Activated T-cell treated with anti-CD3 and anti-CD28 coated beads for 24 hours (primary cell): ENCODE measurements at places on chromosomes 3 and 15.

GRCh38 chr3:89414270-89414669 is 306.8 kb downstream of the EPHA3 start:
- no peak for DNase-seq

- DNase-seq = peak; percentile 41
Observed at GRCh38 chr3:119559441-119559963, at the start of gene CD80. CD80 (minus strand) TSS chr3:119559614; CDS start chr3:119557728, 1,886 bp downstream.

- DNase-seq = no peak
Observed at GRCh38 chr15:66927201-66928077, 138.0 kb upstream of the SMAD3 start.

GRCh38 chr3:195704433-195704999 is 16.3 kb upstream of the MUC20 start:
- no peak for DNase-seq

GRCh38 chr15:53827355-53827754 is 67.9 kb upstream of the WDR72 start:
- no peak for DNase-seq

DNA sequence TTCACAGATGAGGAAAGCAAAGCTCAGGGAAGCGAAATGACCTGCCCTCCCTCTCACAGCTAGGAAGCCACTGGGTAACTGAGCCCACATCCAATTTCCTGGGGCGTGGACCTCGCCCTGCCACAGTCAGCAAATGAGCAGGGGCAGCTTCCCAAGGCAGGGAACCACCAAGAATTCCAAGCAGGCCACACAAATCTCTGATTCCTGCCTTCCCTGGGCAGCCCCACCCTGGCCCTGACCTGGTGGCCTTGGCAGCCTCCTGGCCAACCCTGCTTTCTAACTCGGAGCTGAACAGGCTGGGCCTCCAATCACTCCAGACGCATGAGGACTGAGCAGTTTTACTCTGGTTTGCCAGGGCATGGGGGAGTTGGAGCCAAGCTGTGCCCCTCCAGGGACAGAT is 203.7 kb upstream of the TLE3 start:
- DNase-seq = no peak

DNA sequence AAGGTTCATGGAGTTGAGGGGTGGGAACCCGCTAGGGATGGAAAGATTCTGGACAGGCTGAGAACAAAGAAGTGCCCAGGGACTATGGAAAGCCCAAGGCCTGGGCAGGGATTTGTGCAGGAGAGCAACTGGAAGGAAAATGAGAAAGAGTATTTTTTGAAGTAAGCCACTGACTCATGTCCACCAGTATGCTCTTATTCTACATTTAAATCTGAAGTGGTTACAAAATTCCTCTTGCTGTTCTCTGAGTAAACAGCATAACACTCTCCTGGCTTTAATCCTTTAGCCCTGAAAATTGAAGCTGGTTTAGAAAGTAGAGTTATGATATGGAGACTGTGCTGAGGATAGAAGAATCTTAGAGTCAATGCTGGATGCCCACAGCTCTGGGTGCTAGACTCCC is 165.2 kb downstream of the ISL2 start:
- no peak for DNase-seq

DNA sequence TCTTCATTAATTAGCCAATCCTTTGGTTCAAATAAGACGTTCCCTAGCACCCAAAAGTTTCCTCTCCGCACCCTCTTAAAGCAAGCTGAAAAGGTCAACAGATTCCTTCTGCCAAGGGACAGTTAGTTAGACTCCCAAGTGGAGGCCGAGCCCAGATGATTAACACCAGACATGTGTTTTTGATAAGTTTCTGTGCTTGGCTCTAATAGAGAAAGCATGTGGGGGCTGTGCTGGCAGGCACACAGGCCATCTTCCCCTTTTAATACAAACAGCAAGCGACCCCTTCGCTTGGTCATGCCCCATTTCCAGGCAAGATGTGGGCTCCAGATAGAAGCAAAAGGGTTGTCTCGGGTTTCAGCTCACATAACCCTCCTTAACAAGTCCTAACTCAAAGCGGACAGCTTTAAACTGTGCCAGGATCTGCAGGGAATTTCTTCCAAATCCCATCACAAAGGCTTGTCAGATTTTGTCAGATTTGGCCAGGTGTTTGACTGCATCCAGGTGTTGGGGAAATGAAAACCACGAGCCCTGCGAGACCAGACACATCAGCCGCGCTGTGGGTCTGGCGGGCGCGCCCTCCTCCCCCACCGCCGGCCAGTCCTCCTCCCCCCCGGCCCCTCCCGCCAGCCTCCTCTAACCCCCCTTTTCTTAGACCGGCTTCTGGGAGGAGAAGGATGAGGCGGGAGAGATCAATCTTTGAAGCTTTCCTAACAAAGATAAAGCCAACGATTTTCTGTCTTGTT is 3.3 kb downstream of the HES1 start:
- no peak for DNase-seq

DNA sequence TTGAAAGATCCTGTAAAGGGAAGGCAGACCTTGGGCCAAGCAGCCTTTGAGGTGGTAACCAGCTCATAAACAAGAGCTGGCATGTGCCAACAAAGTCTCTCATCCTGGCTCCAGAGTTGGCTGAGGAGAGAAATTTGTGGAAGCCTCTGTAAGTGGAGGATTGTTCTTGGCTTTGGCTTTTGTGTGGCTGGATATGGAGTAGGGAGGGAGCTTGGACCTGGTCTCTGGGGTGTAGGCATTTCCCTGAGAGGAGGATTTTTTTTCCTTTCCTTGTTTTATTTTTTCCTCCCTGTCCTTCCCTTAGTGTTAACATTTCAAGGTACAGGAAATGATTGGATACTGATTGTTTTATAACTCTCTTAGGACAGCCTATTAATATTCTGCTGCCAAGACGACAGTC is 60.8 kb downstream of the ZNF609 start:
- no peak for DNase-seq

DNA sequence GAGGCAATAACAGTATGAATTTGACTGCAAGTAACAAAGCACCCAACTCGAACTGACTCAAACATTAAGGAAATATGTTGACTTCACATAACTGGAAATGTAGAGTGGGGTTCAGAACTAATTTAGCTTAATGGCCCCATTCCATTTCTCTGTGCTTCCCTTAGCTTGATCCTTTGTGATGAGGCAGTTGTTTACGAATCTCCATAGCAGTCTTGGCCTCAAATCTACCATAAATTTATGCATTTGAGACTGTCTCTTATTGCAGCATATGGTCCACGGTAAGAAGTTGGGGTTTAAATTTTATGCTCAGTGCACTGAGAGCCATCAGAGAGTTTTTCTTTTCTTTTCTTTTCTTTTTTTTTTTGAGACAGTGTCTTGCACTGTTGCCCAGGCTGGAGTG is 148.7 kb upstream of the POU1F1 start:
- no peak for DNase-seq

- no peak for DNase-seq
Observed at GRCh38 chr15:56929399-56929798, 11.0 kb downstream of the TCF12 start.

DNA sequence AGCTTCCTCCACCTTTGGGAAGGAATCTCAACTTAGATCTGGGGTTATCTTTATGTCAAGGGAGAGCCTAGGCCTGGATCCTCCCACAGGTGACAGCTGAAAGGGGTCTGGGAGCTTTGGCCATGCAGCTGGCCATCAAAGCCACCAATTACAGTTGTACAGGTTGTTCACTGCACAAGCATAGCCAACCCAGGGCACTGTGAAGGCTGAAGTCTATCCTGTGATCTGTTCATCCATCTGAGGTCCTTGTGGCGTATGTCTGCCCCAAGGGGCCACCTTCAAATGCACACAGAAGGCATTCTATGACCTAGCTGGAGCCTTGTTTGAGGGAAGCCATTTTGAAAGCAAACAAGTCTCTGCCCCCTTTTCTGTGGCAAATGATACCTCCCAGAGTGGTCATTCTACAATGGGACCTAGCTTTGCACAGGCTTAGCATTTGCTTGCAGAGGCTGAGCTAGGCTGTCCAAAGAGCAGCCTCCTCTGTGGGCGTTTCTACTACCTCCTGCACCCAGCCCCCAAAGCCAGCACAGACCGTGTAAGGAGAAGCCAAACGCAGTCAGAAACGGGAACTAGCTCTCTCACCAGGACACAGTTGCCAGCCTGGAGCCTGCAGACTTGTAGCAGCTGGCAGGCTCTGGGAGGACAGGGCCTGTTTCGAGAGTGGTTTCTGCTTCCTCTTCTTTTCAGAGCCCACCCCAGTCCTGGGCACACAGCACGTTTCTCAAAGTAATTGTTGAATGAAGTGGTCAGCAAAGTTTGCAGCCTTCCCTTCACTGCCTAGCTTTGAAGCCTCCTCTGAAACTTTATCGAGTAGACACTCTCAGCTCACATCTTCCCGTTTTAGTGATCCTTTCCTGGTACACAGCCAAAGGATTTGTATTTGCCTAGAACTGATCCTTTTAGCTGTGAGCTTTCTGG is 157.3 kb upstream of the SMAD3 start:
- DNase-seq = no peak

GRCh38 chr3:50259432-50260026 is 9.4 kb upstream of the SEMA3B start:
- DNase-seq = no peak

GRCh38 chr3:19702416-19703078 is 231.5 kb downstream of the EFHB start:
- no peak for DNase-seq

- DNase-seq = no peak
Observed at GRCh38 chr3:120172070-120172469, 77.8 kb upstream of the GSK3B start.

- no peak for DNase-seq
Observed at GRCh38 chr3:28068342-28068741, 173.1 kb upstream of the CMC1 start.

- no peak for DNase-seq
Observed at GRCh38 chr3:29901097-29901496, 620.2 kb downstream of the RBMS3 start.

DNA sequence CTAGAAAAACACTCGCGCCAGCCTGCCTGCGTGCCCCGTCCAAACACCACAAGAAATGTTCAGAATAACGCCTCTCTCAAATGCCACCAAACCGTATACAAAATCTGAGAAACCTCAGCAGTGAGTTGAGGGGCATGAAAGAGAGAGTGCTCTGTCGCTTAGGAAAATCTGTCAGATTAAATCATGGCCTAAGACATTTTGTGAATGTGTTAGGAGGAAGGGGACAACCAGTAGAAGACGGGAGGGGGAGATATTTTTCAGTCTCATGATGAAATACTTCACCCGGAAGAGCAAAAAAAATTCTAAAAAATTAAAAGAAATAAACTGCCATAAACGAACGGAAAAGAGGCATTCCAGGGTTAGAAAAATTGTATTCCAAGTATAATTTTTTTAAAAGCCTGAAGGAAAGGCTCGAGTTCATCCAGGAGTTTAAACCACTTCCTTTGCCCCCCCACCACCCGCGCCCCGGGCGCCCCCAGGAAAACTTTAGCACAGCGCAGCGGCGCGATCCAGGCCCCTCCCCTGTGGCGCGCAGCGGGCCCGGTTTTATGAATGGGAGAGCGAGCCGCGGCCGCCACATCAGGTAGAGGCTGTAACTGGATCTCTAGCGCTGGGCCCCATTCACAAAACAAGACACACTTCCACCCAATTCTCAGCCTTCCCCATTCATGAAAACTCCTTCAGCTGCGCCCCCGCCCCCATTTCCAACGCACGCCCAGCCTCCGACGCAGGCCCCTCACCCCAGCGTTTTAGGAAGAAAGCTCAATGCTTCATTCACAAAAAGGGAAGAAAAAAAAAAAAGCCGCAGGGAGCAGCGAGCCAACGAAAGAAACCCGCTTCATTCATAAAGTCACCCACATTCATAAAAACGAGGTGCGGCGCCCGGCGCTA is 1.4 kb downstream of the ETV5 start:
- DNase-seq = no peak

DNA sequence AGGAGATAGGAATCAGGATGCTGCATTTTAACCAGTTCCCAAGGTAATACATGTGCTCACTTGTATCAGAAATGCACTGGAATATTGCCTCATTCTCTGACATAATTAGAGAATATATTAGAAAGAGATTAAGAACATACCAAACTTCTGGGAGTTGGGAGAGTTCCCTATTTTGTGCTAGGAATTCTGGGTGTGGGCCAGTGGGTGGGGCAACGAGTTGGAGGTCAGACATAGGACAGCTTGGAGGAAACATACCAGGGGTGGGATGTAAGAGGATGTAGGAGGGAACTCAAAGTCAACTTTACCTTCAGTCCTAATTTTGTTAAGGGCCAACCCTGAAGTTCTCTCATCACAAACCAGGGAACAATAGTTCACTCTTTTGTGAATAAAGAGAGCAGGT is 83.6 kb downstream of the SLC7A14 start:
- no peak for DNase-seq

GRCh38 chr15:56492791-56493555 is 28.0 kb upstream of the MNS1 start:
- DNase-seq = no peak

DNA sequence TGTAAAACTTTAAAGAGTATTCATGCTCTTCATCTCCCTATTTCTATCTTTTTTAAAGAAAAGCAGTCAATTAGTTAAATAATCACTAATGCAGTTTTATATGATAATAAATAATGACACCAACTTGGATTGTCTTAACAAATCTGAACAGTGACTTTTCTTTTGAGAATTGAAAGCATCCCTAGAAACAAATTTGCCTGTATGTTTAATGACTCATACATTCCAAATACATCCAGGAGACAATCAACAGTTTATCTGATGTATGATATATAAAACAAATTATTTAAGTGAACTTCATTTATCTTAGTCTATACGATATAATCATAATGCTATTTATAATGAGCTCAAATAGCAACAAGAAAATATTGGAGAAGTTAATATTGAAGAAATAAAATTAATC is 78.0 kb downstream of the ALCAM start:
- DNase-seq = no peak

DNA sequence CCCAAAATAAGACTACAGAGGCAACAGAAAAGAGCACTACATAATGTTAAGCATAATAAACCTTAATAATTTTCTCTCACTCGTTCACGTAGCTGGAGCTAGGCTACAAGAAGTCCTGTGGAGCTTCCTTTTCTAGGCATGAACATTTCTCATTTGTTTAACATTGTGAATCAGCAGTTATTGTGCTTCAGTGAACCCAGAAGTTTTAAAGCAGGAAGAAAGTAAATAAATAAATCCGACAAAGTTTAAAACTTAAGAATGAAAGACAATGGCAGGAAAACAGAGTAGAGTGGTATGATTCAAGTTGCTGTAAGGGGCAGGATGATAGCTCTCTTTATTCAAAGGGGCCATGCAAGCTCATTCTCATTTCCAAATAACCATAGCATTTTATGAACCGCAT is 191.8 kb downstream of the LSAMP start:
- no peak for DNase-seq

DNA sequence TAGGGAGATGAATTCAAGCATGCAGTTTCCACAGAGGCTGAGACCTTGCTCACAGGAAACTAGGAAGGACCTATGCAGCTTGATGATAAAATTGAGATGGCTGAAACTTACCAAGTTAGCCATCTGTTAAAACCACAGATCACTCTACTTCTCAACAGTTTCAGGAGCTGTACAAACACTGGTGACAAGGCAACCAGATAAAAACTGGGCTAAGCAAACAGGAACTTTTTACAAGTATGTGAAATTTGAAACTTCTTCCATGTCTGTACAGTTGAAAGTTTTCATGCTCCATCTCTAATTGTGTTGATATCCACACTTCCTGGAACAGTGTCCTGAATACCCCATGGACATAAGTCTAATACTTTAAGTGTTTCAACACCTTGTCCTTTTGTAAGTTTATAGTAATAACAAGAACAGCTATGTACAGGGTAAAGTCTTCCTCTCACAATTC is 78.2 kb downstream of the FAIM start:
- no peak for DNase-seq

- no peak for DNase-seq
Observed at GRCh38 chr3:162525771-162526170, 1029.2 kb downstream of the OTOL1 start.
